Skin of body (tissue), 3 donors: ENCODE measurements at places on chromosomes 12 and 14. TPM values are rescaled to one million over a fixed set of nuclear protein-coding genes. Genes with fewer than 3 reads are reported as not detected.

Gene GSC
- 0.99 TPM for total RNA-seq

Gene CLEC4A
- total RNA-seq: 4.7 TPM

Gene ENDOU
- 20.8 TPM for total RNA-seq

Gene HEBP1
- total RNA-seq: 24.2 TPM

Gene FGF23
- not detected for total RNA-seq

Gene CLEC4C
- total RNA-seq: 0.30 TPM

Gene RAPGEF3
- 10.8 TPM for total RNA-seq

Gene RNFT2
- 1.7 TPM for total RNA-seq

Gene TCTN1
- total RNA-seq: 22.1 TPM

Gene VDR
- total RNA-seq: 12.2 TPM

Gene OR11G2
- total RNA-seq: not detected

Gene DIABLO
- 31.7 TPM for total RNA-seq

Gene TAS2R30
- 18.1 TPM for total RNA-seq

Gene IGFBP6
- total RNA-seq: 27.7 TPM

Gene TCTN2
- 8.3 TPM for total RNA-seq

Gene MANSC4
- total RNA-seq: not detected

Gene SCNN1A
- total RNA-seq: 10.2 TPM

Gene MVK
- total RNA-seq: 12.3 TPM

Gene PMCH
- not detected for total RNA-seq

Gene BLTP3B
- 41.8 TPM for total RNA-seq

Gene CFAP73
- not detected for total RNA-seq

Gene ABCD2
- 2.2 TPM for total RNA-seq

Gene CABP1
- 1.3 TPM for total RNA-seq

Gene POU6F1
- 4.8 TPM for total RNA-seq

Gene SRRM4
- total RNA-seq: 0.10 TPM

Gene MYRFL
- total RNA-seq: 1.1 TPM

Gene INSM2
- total RNA-seq: not detected

Gene KLRK1
- 0.69 TPM for total RNA-seq

Gene NEUROD4
- total RNA-seq: not detected

Gene IAPP
- total RNA-seq: not detected

Gene AP5M1
- total RNA-seq: 18.2 TPM

Gene TAS2R31
- total RNA-seq: 13.5 TPM

Gene MORN3
- 0.59 TPM for total RNA-seq

Gene SLCO1A2
- not detected for total RNA-seq

Gene KLHDC1
- 10.1 TPM for total RNA-seq

Gene ATN1
- total RNA-seq: 39.4 TPM

Gene GZMB
- 0.30 TPM for total RNA-seq

Gene ITGA7
- 87.4 TPM for total RNA-seq

Gene TMEM260
- 16.1 TPM for total RNA-seq

Gene TTLL5
- 30.7 TPM for total RNA-seq

Gene HOXC12
- total RNA-seq: 0.30 TPM

Gene APOLD1
- 21.2 TPM for total RNA-seq

Gene ANO6
- total RNA-seq: 55.6 TPM

Gene JPH4
- total RNA-seq: 0.39 TPM

Gene LHX5
- not detected for total RNA-seq

Gene SERPINA9
- total RNA-seq: 3.3 TPM

Gene TMEM179
- 0.39 TPM for total RNA-seq

Gene LIN7A
- 5.9 TPM for total RNA-seq

Gene IL22
- total RNA-seq: not detected

Gene LMNTD1
- 1.2 TPM for total RNA-seq

Gene HIF1A
- total RNA-seq: 130 TPM

Gene CATSPERB
- 0.89 TPM for total RNA-seq

Gene TRMT61A
- total RNA-seq: 5.8 TPM

Gene VWF
- total RNA-seq: 51.8 TPM

Gene DHRS4
- 23.5 TPM for total RNA-seq

Gene TRHDE
- total RNA-seq: 12.1 TPM

Gene NUMB
- total RNA-seq: 43.4 TPM

Gene GDF3
- total RNA-seq: not detected
